Activated CD4-positive, alpha-beta T cell treated with anti-CD3 and anti-CD28 coated beads, Interleukin-2, amount 10 ng/mL, durations not matched to agents 7 days and 5 days (primary cell): ENCODE measurements at places on chromosomes 11 and 22. TPM values are rescaled to one million over a fixed set of nuclear protein-coding genes. Genes with fewer than 3 reads are reported as not detected.
A peak's percentile ranks its signal among the peaks of the same experiment; 100 is the strongest.

SAA4 gene
- total RNA-seq, result not detected

DNAJB13 gene
- 0.15 TPM for total RNA-seq

MEI1 gene
- total RNA-seq, result 54.6 TPM

DNA sequence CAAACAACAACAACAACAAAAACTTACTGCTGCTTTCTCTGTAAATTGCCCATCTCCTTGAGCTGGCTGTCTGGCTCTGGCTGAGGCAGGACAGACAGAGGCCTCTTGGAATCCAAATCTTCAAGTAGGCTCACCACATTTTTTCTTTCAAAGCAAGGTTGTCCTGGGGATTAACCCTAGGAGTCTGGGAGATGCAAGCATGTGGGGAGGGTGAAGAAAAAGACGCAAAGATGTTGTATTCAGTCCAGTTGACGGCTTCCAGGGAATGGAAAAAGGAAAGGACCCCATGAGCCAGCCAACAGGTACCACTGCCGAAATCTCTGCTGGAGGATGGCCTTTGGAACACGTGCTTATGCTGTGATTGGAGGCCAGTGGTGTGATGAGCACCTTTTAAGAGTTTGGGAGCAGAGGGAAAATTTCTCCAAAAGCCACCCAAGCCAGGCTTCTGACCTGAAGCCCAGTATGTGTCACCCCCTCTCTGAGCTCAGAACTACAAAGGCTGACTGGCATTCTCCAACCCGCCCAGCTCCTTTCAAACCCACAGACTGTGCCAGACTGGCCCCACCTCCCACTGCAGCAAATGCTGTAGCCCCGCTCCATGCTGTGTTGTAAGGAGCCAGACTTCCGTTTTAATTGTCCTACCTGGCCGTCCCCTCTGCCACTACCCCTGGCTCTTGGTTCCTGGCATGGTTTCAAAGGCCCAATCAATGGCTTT lies 10.8 kb downstream of the BLID start:
- DNase-seq, result no peak

MMP12 gene
- not detected for total RNA-seq

PHETA2 gene
- 2.6 TPM for total RNA-seq

MAFF gene
- 4.7 TPM for total RNA-seq

HBB gene
- not detected for total RNA-seq

GRCh38 chr11:5509803-5510202 lies at the start of gene UBQLN3:
Gene UBQLN3 (minus strand): TSS chr11:5509957. CDS start chr11:5509558, 399 bp downstream.
- no peak for DNase-seq

DNA sequence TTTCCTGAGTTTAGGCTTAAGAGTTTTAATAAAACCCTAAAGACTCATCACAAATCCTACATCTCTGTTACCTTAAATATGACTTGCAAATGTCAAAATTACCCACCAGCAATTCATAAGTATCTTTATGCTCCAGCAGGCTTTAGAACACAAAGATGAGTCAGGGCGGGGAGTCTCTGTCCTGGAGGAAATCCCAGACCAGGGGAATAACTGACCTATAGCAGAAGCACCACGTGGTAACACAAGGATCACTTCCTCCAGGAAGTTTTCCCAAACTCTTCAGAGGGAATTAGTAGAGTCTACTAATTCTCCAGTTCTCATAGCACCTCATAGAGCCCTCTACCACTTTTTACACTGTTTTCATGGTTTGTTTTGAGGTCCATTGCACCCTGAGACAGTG lies 217.0 kb downstream of the NAV2 start:
- DNase-seq, result no peak

PKNOX2 gene
- not detected for total RNA-seq

OR51Q1 gene
- not detected for total RNA-seq

GRCh38 chr11:119370486-119371046 lies 10.9 kb downstream of the USP2 start:
- DNase-seq, result no peak

MRE11 gene
- 44.2 TPM for total RNA-seq

DNA sequence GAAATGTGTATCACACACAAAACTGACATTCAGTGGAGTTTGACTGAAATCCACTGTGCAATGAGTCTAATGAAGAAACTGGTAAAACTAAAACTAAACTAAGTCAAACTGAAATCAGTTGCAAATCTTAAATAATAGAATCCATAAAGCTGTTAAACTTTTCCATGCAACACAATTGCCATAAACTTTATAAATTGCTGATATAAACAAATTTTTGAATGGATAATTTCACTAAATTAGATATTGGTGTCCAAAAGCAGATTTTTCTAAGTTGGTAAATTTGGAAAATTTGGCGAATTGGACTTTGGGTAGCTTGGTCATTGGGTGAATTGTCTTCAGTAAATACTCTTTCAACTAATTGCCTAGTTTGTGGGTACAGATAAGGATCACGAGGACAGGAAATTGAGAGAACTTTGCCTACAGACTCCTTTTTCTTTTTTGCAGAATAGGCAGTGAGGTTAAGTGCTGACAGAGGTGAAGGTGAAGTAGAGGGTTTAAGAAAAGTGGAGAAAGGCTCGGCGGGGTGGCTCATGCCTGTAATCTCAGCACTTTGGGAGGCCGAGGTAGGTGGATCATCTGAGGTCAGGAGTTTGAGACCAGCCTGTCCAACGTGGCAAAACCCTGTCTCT lies 12.8 kb downstream of the MRPL17 start:
- DNase-seq, result no peak

CARNS1 gene
- 1.9 TPM for total RNA-seq

TSKU gene
- 0.99 TPM for total RNA-seq

IFTAP gene
- total RNA-seq, result 1.5 TPM

GRCh38 chr11:30936491-30936890 lies 350.3 kb upstream of the MPPED2 start:
- DNase-seq, result no peak

GRAMD1B gene
- total RNA-seq, result 36.3 TPM

DNA sequence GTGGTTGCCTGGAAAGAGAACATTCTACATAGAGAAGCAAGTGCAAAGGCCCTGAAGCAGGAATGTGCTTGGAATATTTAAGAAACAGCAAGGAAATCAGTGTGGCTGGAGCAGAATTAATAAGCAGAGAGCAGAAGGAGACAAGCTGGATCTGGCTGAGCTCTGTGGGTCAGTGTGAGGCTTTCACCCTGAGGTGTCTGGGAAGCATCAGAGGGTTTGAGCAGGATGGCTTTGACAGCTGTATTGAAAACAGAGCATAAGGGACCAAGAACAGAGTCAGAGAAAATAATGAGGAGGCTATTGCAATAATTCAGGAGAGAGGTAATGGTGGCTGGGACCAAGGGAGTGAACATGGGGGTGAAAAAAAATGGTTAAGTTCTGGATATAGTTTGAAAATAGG lies 199.6 kb downstream of the NXPE2 start:
- DNase-seq, result no peak

- DNase-seq, result peak; percentile 48
Measured at GRCh38 chr11:6705905-6706535, 22.9 kb upstream of the MRPL17 start.

DNA sequence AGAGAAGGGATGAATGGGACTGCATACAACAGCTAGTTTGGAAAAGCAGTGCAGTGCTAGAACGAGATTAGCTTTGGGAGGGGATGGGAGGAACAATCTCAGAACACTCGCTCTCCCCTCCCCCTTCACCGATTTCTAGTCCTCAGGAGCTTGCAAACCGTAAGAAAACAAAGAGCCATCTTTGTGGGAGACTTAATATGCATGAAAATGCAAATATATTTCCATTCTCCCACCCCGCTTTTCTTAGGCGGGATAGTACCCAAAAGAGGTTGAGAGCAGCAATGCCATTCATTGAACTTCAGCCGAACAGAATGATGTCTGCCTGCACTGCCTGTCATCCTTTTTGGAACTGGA lies 1.1 kb downstream of the SPINDOC start:
- no peak for DNase-seq

DNA sequence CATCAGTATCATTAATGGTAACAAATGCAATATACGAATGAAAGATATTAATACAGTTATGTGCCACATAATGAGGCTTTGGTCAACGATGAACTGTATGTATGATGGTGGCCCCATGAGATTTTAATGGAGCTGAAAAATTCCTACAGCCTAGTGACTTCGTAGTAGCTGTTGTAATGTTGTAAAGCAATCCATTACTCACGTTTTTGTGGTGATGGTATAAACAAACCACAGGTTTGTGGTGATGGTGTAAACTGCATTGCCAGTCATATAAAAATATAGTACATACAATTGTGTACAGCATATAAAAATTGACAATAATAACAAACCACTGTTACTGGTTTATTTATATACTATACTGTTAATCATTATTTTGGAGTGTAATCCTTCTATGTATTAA lies 27.4 kb upstream of the GRIA4 start:
- DNase-seq, result no peak

GRCh38 chr11:94741022-94741679 lies 27.0 kb upstream of the AMOTL1 start:
- no peak for DNase-seq

PHF21B gene
- not detected for total RNA-seq

- DNase-seq, result no peak
Measured at GRCh38 chr11:33585586-33586209, 114.9 kb downstream of the C11orf91 start.

MRGPRF gene
- total RNA-seq, result not detected

DNA sequence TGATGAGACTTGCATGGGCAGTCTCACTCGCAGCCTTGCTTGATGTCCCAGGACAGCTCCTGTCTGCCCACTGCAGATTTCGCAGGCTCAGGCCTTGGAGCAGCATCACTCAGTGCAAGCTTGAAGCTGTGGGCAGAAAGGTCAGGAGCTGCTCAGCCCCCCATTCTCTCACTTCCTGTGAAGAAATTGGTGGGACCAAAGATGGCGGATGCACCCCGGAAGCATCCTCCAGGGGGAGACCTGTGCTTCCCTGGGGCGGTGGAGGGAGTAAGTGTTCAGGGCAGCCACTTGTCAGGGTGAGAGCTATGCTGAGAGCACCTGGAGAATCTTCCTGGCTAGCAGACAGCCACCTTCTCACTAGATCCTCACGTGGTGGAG lies 11.3 kb downstream of the PLAAT2 start:
- DNase-seq, result no peak

- DNase-seq, result no peak
Measured at GRCh38 chr11:32168924-32169323, 78.0 kb downstream of the RCN1 start.

GRCh38 chr22:33874206-33874605 lies 46.1 kb downstream of the LARGE1 start:
- DNase-seq, result no peak

DNA sequence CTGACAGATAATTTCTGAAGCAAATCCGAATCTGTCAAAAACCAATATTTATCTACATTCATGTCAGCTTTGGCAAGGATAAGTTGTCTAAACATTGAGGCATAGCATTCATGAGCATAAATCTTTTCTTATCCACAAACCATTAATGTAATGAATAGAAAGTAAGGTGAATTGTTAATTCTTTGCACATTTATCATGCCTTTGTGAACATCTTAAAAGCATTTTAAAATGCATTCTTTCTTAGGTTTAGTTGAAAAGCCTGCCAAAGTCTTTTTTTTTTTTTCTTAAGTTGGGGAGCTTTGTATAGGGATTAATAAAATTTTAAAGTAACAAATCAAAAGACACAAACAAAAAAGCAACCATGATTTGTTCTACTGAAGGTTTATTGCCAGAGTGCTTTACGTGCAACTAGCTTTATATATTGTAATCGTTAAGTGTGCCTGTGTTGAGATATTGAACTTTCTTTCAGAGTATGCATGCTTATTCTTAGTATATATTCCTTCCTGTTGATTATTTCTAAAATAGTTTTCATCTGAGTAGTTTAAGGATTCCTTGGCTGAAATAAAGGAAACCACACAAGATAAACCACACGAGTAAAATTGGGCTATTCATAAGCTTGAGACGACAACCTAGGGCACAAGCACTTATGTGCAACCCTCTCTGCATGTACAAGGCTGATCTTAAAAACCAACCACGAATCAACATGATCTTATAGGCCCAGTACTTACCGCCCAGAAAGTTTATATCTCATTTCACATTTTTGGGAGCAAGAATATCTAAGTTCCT lies 1110.9 kb upstream of the CNTN5 start:
- DNase-seq, result no peak

DNA sequence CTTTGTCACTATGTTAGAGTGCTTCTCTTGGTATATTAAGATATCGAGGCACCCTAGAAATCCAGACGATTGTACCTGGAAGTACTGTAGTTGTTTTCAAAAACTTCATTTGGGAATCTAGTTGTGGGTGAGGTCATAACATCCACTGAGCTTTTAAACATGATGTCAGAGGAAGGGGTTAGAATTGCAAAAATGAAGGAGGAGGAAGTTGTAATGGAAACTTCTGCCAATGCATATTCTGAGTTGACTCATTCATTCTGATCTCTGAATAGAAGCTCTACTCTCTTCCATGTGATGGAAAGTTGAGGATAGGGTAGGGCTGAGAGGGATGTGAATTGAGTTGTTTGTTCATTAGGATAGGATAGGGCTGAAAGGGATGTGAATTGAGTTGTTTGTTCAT lies 7.7 kb downstream of the CD44 start:
- no peak for DNase-seq

DNA sequence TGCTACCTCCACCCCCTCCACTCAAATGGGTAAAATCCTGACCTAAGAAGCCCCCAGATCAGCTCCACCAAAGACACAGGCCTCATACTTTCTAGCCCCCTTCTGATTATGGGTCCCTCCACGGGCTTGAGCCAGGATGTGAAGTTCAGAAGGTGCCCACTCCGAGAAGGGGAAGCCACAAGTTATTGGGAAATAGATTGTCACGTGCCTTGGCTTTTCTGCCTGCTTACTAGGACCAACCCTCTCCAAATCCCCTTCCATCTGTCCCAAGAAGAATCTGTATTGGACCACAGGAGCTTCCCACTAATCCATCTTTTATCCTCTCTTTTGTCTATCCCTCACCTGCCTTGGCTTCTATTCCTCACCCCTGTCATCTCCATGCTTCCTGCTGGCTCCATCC lies 3.0 kb upstream of the NRGN start:
- DNase-seq, result no peak

DNA sequence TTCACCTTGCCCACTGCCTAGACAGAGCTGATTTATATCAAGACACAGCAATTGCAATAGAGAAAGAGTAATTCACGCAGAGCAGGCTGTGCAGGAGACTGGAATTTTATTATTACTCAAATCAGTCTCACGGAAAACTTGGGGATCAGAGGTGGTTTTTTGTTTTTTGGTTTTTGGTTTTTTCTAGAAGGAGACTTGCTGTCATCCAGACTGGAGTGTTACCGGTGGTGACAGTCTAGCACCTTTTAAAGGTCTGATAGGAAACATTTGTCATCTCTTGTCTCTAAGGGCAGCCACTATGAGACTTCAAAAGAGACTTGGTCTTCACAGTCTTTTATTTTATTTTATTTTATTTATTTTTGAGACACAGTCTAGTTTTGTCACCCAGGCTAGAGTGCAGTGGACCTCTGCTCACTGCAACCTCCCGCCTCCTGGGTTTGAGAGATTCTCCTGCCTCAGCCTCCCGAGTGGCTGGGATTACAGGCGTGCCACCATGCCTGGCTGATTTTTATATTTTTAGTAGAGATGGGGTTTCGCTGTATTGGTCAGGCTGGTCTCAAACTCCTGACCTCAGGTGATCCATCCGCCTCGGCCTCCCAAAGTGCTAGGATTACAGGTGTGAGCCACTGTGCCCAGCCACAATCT lies 19.1 kb downstream of the APOBEC3H start:
- DNase-seq, result no peak

- DNase-seq, result no peak
Measured at GRCh38 chr22:39991159-39991860, 3.4 kb upstream of the FAM83F start.

MYO18B gene
- 2.0 TPM for total RNA-seq

ABTB2 gene
- 0.65 TPM for total RNA-seq

- no peak for DNase-seq
Measured at GRCh38 chr11:123093739-123094138, 31.8 kb upstream of the HSPA8 start.
